Cerebellar nuclear complex (tissue), 1 donor: ENCODE measurements at places on chromosomes 16 and 17.

GRCh38 chr16:85202631-85203461, 90.6 kb upstream of the CIBAR2 start:
- DNase-seq, result no peak

DNA sequence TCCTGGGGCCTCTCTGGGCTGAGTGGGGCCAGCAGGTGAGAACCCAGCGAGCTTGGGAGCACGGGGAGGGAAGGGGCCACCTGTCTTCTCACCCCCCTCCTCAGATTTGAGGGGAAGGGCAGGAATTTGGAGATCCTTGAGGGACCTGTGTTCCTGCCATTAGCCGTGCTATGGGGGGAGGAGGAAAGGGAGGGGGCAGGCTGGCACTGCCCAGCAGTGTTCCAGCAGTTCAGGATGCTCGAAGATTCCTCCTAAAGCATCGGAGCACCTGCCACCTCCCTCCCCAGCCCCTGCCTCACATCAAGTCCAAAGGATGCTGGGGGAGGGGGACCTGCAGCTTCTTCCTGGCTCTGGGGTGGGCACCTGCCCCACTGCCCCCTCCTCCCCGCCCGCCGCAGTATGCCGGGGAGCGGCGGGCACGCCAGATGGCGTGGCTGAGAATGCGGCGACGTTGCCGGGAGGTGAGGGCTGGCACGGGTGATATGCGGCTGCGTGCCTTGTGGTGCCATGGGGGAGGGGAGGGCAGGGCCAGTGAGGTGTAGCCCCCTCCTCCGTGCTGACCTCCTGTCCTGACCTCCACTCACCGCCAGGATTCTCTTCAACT, 4.7 kb upstream of the NEUROD2 start:
- no peak for DNase-seq

GRCh38 chr16:67537636-67538591, 9.3 kb downstream of the RIPOR1 start:
- DNase-seq, result no peak

- DNase-seq, result no peak
Measured at GRCh38 chr17:10072556-10073425, 125.6 kb downstream of the GAS7 start.

DNA sequence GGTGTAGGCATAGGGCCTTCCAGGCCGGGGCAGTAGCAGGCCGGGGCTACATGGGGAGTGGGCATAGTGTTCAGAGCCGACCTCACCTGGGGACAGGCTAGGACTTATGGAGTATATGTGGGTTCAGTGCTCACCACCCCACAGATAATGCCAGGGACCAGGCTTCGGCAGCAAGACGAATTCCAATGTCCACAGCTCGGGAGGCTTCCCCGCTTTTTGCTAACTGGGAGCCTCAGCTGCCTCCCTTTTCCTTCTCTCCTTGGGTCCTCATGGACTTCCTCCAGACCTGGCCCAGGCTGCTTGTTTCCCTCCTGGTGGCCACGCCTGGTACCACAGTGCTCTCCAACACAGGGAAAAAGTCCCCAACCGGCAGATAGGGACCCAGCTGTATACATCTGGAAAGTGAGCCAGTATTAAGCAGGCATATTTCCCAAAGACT, 20.1 kb upstream of the SLC46A1 start:
- DNase-seq, result no peak

GRCh38 chr16:54175552-54176375, 110.8 kb downstream of the IRX3 start:
- no peak for DNase-seq

- DNase-seq, result no peak
Measured at GRCh38 chr17:76408037-76408849, 23.8 kb downstream of the SPHK1 start.

DNA sequence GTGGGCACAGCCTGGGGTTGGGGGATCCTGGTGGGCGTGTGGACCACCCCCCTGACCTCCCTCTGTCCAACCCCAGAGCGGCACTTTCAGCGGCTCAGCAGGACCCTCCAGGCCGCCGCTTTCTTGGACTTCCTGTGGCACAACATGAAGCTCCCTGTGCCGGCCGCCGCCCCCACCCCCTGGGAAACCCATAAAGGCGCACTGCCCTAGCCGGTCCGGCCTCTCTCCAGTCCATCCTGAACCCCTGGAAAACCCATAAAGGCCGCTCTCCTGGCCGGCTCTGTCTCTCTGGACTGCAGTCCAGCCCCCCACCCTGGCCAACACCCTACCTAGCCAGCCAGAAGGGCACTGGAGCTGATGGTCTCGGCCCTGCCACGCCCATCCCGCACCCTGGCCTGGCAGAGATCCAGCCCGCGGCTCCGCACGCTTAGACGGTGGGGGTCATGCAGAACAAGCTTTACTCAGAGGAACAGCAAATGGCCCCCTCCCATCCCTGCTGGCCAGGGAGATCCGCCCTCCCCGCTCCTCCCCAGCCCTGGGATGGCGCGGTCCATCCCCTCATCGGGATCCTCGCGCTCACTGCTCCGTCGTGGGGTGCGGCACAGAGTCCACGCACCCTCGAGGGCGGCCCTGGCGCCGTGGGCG, 2.7 kb downstream of the NOXO1 start:
- DNase-seq, result no peak

DNA sequence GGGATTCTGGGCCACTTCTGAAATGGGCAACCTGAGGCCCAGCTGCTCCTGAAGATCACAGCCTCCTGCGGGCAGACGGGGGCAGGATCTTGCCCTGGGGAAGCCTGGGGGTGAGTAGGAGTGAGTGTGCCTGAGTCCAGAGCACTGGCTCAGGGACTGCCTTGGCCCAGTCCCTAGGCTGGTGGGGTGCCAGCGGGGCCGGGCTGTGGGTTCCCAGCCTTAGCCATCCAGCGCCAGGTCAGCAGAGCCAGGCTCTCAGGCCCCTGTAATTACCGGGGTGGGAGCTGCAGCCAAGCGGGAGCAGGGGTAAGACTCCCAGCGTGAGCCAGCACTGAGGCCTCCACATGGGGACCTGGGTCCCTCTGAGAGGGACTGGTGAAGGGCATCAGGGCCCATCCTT, 8.2 kb downstream of the SPNS2 start:
- no peak for DNase-seq

- DNase-seq, result no peak
Measured at GRCh38 chr16:46974352-46974751, 878 bp upstream of the DNAJA2 start.

GRCh38 chr16:28844226-28844885, 1.8 kb downstream of the TUFM start:
- no peak for DNase-seq

DNA sequence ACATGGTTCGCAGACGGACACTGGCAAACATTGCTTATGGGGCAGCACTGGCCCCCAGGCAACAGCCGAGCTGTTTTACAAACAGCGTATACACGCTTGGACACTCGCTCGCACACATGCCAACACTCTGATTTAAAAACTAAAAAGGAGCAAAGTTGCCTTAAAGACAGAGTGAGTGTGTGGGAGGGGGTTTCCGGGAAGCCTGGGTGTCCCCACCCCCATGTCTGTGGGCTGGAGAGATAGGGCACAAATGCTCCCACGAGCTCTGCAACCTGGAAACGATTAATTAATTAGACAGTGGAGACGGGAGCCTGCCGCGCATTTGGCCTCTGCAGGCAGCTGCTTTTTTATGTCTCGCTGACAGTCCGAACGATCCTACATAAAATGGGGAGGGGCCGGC, 107.9 kb upstream of the ZNF469 start:
- no peak for DNase-seq

DNA sequence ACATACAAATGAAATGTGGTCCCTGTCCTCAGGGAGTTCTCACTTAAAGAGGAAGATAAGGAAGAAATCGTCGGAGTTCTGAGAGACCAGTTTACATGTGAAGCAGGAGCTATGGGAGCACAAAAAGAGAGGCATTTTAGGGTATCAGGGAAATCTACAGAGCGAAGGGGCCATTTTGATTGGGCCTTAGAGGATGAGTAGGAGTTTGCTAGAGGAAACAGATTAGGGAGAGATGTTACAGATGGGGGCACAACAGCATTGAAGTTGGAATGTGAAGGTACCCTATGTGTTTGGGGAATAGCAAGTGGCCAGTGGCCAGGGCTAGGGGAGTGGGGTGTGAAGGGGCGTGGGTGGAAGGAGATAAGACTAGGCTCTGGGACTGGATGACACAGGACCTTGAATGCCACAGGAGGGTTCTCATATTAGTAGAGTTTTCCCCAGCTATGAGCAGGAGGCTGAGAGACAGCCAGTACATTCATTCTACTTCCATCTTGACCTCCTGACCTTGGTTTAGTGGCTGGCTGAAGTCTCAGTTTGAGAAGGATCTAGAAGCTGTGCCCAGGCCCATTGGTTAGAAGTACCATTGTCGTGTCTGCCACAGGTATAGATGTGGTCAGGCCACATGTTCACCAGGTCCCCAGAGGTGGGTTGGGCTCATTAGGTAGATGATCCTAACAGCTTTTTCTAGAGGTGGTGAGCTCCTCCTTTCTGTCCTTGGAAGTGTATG, 34.8 kb downstream of the CPNE2 start:
- no peak for DNase-seq

GRCh38 chr16:82363026-82363816, 193.2 kb upstream of the MPHOSPH6 start:
- no peak for DNase-seq

GRCh38 chr17:9032583-9032982, 11.3 kb downstream of the NTN1 start:
- no peak for DNase-seq

GRCh38 chr16:24988129-24988518, 27.0 kb downstream of the ARHGAP17 start:
- DNase-seq, result no peak

GRCh38 chr16:89034573-89034961, 57.6 kb upstream of the CBFA2T3 start:
- no peak for DNase-seq

GRCh38 chr16:26649381-26650045, 417.2 kb upstream of the C16orf82 start:
- DNase-seq, result no peak

DNA sequence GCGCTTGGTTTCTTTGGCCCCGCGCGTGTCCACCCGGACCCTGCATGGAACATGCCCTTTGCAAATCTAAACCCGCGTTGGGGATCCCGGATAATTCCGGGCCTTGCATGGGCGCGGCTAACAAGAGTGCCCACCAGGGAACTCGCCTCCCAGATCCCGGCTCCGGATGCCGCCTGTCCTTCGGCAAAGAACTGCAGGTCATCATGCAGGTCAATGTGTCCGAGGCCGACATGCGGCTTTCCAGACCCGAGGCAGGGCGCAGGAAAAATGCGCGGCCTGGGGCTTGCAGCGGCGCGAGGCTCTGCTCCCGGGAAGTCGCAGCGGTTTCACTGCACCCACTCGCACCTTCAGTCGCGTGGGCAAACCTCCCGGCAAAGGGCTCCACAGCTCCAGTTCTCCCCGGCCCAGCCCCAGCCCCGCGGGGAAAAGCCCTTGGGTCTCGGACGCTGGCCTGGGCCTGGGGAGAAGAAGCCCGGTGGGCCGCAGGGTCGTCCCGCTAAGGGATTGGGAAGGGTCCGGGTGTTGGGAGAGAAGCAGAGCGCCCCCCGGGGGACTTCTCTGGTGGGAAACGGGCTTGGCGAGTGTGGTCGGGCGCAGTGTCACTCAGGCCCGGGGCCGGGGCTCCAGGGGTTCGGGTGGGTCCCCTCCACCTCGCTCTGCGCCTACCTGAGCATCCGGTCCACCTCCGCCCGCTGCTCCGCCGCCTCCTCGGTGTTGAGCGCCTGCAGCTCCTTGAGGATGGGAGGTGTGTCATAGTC, 805 bp downstream of the HNF1B start:
- no peak for DNase-seq

GRCh38 chr17:68835071-68835470, 120.1 kb downstream of the ABCA8 start:
- no peak for DNase-seq

- no peak for DNase-seq
Measured at GRCh38 chr16:50634947-50635346, 46.2 kb downstream of the SNX20 start.

- no peak for DNase-seq
Measured at GRCh38 chr16:69495821-69496220, 69.9 kb upstream of the NFAT5 start.

- no peak for DNase-seq
Measured at GRCh38 chr16:89602273-89602951, 11.0 kb upstream of the DPEP1 start.

- DNase-seq, result no peak
Measured at GRCh38 chr16:177981-178667, 1.6 kb downstream of the HBA1 start.

- no peak for DNase-seq
Measured at GRCh38 chr16:4373356-4373908, 1.8 kb downstream of the VASN start.

DNA sequence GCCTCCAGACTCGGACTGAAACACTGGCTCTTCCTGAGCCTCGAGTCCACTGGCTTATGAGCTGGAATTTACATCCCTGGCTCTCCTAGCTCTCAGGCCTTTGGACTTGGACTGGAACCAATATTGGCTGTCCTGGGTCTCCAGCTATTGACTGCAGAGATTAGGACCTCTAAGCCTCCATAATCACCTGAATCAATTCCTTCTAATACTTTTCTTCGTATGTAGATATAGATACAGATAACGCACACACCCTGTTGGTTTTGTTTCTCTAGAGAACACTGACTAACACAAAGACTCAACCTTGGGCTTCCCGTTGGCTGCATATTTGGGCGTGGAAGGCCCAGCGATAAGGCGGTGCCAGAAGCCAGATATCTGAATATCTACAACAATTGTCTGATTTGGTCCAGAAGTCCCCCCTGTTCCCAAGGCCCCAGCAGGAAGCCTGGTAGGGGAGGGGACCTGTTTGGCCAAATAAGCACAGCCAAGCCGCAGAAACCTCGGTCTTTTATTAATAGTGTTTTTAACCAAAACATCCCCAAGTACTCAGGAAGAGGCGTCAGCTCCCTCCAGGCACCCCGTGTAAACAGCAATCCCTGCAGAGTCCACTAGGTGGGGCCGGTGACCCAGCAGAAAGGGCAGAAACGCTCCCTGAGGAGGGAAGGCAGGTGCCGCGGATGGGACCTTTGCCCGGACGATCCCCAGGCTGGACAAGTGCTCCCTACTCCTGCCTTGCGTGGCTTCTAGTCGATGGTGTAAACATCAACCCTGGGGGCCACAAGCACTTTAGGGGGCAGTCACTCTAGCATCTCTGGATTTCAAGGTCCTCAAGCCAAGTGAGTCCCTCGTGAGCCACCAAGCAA, 57.0 kb downstream of the ABR start:
- peak; percentile 37 for DNase-seq

DNA sequence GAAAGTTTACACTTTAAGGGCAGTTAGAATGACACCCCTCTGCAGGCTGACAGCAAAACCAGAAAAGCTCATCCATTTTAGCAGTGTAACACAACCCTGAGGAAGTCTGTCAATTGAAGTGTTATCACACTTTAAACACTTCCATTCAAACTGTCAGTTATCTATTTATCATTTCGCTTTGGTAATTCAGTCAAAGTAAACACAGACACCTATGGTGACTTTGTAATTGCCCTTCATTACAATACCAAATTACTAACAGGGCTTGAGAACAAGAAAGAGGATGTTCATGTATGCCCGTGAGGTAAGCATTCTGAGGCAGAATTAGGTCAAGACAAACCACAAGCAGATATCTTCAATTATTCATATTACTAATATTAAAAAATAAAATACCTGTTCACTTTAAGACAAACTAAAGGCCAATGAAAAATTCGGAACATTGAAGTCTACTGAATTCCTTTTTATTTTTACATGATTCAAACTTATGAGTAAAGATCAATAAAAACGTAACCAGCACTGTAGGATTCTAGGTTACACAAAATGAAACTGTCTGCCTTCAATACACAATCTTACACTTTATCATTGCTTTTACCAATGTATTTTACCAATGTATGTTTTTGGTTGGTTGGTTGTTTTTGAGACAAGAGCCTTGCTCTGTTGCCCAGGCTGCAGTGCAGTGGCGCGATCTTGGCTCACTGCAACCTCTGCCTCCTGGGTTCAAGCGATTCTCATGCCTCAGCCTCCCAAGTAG, 57.1 kb downstream of the BRIP1 start:
- no peak for DNase-seq
